ENCODE measurements at places on chromosomes 3 and 15. TPM values are rescaled to one million over a fixed set of nuclear protein-coding genes. Genes with fewer than 3 reads are reported as not detected.
A peak's percentile ranks its signal among the peaks of the same experiment; 100 is the strongest.

DNA sequence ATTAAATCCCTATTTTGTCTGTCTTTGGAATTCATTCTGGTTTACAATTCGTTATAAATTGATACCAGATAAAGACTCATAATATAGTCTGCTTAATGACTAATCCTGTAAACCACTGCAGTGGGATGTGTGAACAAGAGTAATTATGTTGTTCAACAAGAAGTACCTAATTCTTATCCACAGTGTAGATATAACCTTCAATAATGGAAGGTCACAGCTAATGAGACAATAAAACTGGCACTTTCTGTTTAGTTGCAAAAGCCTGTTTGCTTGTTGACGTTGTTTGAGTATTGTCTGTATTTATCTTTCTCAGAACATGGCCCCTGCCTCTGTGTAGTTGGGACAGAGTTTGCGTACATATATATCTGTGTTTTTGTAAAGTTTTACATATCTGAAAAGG lies 26.7 kb downstream of the PIAS1 start:
- no peak for DNase-seq
- no peaks in the 10 kb centered on the region for H3K27me3 ChIP-seq
- H3K36me3 ChIP-seq: no peaks in the 10 kb centered on the region
- H3K4me1 ChIP-seq: peaks cover 5% of the 10 kb centered on the region
- no peak overlapping the region for H3K4me3 ChIP-seq

DNA sequence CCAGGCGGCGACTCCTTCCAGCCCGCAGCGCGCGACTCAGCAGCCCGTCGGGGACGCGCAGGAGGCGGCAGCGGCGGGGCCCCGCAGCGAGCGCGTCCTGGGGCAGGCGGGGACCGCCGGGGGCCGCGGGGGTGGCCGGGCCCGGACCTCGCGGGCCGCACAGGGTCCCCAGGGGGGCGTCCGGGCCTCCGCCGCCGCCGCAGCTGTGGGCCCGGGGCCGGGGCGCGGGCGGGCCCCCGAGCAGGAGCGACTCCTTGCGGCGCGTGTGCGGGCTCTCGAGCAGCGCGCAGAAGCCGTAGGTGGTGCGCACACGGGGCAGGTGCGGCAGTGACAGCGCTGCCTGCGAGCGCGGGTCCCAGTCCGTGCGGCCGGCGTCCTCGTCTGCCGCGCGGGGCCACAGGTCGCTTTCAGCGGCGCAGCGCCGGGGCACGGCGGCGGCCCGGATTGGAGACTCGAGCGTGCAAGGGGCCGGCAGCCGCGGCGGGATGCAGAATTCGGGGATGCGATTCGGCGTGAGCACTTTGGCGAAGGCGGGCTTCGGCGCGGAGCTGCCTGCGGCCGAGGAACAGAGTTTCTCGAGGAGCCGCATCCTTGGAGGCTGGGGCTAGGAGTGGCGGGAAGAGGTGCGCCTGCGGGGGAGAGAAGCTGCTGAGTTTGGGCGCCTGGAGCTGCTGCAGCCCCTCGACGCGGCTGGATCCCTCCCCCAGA lies 535 bp downstream of the C2CD4B start:
- peak overlapping the region; percentile 48 for H3K4me3 ChIP-seq
- peak overlapping the region; percentile 42 for H3K27ac ChIP-seq
- peak; percentile 83 for DNase-seq
- peaks cover 23% of the 10 kb centered on the region for H3K4me1 ChIP-seq
- peaks cover 43% of the 10 kb centered on the region for H3K27me3 ChIP-seq

DNA sequence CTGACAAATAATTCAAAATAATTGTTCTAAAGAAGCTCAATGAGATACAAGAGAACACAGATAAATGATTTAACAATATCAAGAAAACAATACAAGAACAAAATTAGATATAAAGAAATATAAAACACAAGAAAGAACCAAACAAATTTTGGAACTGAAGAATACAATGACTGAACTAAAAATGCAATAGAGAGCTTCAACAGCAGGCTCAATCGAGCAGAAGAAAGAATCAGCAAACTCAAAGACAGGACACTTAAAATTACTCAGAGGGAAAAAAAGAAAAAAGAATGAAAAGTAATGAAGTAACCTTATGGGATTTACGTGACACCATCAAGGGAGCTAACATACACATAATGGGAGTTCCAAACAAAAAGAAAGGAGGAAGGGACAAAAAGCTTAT lies 32.1 kb downstream of the CCDC54 start:
- H3K4me1 ChIP-seq: no peaks in the 10 kb centered on the region
- H3K4me3 ChIP-seq: no peak overlapping the region
- H3K27ac ChIP-seq: no peak overlapping the region
- H3K27me3 ChIP-seq: no peaks in the 10 kb centered on the region
- no peak for DNase-seq

GRCh38 chr3:161556533-161556932 lies 59.9 kb downstream of the OTOL1 start:
- H3K4me1 ChIP-seq: no peaks in the 10 kb centered on the region
- no peaks in the 10 kb centered on the region for H3K27me3 ChIP-seq
- no peak overlapping the region for H3K27ac ChIP-seq
- no peak for DNase-seq

DNA sequence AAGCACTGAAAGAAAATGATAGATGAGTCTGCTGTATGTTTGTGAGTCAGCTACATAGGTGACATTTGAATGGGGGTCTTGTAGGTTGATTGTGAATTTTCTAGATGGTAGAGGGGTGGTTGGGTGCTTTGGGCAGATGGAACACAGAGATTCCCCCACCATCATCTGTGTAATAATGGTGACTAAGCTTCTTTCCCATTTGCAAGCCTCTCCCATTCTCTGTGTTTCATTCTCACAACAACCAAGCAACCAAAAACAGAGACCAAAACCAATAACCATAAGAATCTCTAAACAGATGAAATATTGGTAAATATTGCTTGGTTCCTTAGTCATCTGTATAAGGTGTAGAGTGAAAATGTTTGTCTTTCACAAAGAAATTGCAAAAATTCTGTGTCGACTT lies 17.8 kb upstream of the UTS2B start:
- DNase-seq: no peak
- no peak overlapping the region for H3K27ac ChIP-seq
- H3K4me1 ChIP-seq: peaks cover 17% of the 10 kb centered on the region
- no peaks in the 10 kb centered on the region for H3K27me3 ChIP-seq
- no peak overlapping the region for H3K4me3 ChIP-seq
- no peaks in the 10 kb centered on the region for H3K36me3 ChIP-seq

GRCh38 chr3:131250466-131250865 lies 131.1 kb upstream of the NUDT16 start:
- H3K4me3 ChIP-seq: no peak overlapping the region
- no peak overlapping the region for H3K27ac ChIP-seq
- H3K27me3 ChIP-seq: no peaks in the 10 kb centered on the region
- DNase-seq: no peak

DNA sequence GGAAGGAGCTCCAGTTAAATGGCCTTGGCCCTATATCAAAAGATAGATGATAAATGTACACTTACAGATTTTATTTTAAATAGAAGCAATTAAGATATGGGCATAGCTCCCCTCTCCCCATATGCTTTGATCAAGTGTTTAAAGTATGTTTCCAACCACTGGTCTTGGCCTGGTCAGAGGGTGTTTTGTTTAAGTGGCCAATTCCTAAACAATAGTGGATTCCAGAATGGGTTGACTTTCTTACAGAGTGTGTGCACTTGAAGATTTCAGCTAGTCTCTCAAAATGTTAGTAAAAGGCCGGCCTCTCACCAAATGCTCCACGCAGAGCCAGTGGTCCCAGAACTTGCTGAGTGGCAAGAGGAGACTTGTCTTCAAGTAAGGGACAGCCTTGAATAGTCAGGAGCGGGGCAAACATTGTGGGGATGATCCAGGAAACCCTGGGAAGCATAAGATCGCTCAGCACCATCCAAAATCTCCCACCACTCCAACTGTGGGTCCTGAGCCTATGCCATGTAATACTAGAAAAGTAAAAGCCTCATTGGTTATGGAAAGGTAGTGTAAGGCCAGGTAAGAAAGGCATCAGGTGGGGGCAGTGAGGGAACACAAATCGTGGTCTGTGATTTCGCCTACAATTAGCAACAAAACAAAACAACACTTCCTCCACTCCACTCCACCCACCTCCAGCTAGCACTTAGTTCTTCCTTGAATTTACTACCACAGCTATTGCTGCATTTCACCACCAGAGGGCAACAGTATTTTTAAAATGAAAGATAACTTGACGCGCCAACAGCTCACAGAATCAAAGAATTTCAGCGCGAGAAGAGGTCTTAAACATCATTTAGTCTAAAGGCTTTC lies 4.8 kb downstream of the RARRES1 start:
- no peaks in the 10 kb centered on the region for H3K36me3 ChIP-seq
- no peaks in the 10 kb centered on the region for H3K27me3 ChIP-seq
- no peak overlapping the region for H3K4me3 ChIP-seq
- H3K4me1 ChIP-seq: peaks cover 39% of the 10 kb centered on the region
- DNase-seq: peak; percentile 71

IQGAP1 gene
- total RNA-seq: 296 TPM

DUSP7 gene
- 38.3 TPM for total RNA-seq

LRRC57 gene
- total RNA-seq: 27.9 TPM

- peaks cover 8% of the 10 kb centered on the region for H3K27me3 ChIP-seq
- H3K4me3 ChIP-seq: no peak overlapping the region
- DNase-seq: no peak
- H3K36me3 ChIP-seq: no peaks in the 10 kb centered on the region
- H3K4me1 ChIP-seq: peaks cover 7% of the 10 kb centered on the region
- no peak overlapping the region for H3K27ac ChIP-seq
These were observed 29.0 kb upstream of the SLMAP start for GRCh38 chr3:57727106-57727505.

CAMK1 gene
- total RNA-seq: 37.5 TPM

BDH1 gene
- total RNA-seq: 22.0 TPM

TM6SF1 gene
- 13.0 TPM for total RNA-seq

HRH1 gene
- 6.6 TPM for total RNA-seq

ATP13A5 gene
- 1.1 TPM for total RNA-seq

DNA sequence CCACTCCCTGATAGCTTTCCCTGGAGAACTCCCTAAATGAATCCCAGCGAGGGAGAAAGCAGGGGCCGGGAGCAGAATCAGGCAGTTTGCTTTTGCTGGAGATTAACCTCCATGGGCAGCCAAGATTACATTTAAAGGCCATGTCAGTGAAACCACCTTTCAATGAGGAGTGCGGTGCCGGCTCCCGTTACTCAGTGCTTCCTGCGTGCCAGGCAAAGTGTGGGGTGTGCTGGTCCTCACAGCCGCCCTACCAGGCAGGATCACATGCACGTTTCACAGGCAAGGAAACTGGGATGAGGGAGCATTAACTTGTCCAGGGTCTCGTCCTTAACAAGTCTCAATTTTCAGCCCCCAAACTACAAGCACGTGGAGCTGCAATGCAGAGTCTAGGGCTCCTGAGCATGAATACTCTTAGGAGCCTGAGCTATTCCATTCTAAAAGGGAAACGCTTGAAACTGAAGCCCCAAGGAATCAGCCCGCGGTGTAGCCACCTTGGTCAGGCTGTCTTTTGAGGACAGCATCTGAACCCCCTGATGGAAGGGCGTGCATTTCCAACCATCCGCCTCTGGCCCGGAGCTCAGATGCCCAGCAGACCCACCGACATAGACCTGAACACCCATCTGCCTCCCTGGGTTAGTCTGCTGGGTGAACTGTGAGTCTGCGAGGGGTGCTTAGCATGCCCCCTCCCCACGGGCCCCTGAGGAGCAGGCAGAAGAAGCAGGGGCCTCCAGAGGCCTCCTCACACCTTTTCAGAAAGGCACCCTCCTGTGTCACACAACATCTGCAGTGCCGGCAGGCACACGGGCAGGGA lies 5.6 kb downstream of the IGDCC3 start:
- no peaks in the 10 kb centered on the region for H3K36me3 ChIP-seq
- H3K27ac ChIP-seq: no peak overlapping the region

FOXB1 gene
- not detected for total RNA-seq

SPESP1 gene
- 5.0 TPM for total RNA-seq

GRCh38 chr15:34264076-34264475 lies 39.3 kb downstream of the EMC4 start:
- no peak overlapping the region for H3K27ac ChIP-seq
- H3K4me3 ChIP-seq: no peak overlapping the region
- H3K4me1 ChIP-seq: no peaks in the 10 kb centered on the region
- H3K36me3 ChIP-seq: no peaks in the 10 kb centered on the region

DNA sequence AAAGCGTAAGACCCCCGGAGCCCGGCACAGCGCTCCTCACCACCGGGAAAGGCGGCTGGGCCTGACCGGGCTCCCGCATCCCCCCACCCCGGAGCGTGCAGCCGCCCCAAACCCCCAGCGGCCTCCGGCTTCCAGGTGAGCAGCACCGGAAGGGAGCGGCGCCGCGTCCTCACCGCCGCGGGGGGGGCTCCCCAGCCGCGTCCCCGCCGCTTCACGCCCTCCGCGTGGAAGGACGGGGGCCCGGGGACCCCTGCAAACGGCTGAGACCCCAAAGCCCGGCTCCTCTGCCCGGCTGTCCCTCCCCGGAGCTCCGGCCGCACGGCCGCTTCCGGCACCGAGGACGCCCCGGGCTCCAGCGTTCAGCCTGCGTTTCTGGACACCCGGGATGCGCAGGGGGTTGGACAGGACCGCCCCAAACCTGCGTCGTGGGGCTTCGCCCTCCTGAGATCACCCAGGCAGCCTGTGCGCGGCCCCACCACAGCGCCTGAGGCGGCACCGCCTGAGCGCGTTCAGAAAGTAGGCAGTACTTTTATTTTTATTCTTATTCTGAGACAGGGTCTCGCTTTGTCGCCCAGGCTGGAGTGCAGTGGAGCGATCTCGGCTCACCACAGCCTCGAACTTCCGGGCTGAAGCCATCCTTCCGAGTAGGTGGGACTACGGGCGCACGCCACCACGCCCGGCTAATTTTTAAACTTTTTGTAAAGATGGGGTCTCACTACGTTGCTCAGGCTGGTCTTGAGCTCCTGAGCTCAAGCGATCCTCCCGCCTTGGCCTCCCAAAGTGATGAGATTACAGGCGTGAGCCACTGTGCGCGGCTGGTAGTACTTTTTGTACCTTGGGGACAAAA lies 51.6 kb upstream of the BLM start:
- H3K4me3 ChIP-seq: peak overlapping the region; percentile 62
- H3K27ac ChIP-seq: peak overlapping the region; percentile 85
- H3K4me1 ChIP-seq: peaks cover 12% of the 10 kb centered on the region
- no peaks in the 10 kb centered on the region for H3K36me3 ChIP-seq

GRCh38 chr3:183930086-183930485 lies 45.4 kb upstream of the PARL start:
- H3K4me3 ChIP-seq: no peak overlapping the region
- no peaks in the 10 kb centered on the region for H3K4me1 ChIP-seq
- no peaks in the 10 kb centered on the region for H3K27me3 ChIP-seq
- no peak for DNase-seq

CYP11A1 gene
- total RNA-seq: 0.64 TPM

DNA sequence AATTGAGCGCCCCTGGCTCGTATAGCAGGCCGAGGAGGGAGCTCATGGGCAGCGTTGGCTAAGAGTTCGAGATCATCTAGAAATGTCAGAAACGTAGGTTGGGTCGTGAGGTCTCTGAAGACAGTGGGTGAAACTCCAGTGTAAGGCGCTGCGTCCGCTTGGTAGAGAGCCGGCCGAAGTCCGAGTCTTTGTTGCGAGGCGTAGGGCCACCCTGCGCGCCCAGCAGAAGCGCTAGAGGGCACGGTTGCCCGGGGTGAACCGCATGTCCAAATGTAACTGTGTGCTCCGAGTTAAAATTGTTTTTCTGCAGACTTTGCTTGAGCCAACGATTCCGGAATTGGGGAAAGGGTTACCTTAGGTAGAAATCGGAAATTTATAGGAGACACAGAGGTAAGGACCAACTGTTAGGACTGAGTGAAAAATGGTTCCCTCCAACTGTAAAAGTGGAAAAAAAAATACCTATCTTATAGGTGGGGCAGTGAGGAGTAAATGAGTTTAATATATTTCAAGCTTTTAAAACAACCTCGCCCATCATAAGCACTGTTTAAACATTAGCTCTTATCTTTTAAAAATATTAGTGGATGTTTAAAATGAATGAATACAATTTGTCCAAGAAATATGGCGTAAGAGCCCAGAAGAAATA lies 993 bp upstream of the SIAH2 start:
- peak overlapping the region; percentile 95 for H3K27ac ChIP-seq
- peak overlapping the region; percentile 75 for H3K4me3 ChIP-seq
- no peaks in the 10 kb centered on the region for H3K27me3 ChIP-seq
- peaks cover 37% of the 10 kb centered on the region for H3K4me1 ChIP-seq
- peak; percentile 65 for DNase-seq

SUSD5 gene
- 1.8 TPM for total RNA-seq

Data from left lung (tissue), 14 donors.